ENCODE measurements at places on chromosomes 13 and 19.
A peak's percentile ranks its signal among the peaks of the same experiment; 100 is the strongest.

DNA sequence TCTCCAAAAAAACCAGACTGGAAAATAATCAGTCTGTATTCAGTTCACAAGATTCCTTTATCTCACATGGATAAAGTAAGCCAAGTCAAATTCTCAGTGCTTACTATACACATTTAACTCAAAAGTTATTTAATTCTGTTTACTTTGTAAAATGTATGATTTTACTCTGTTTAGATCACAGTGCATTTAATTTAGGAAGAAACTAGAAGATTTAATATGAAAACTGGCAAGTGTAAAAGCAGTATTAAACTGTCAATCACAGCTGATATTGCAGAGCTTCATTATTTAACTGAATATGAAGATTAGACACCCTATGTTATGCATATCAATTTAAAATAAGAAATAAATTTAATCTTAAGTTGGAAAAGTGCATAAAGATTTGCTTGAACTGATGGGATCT is 78.0 kb downstream of the DACH1 start:
- no peak for DNase-seq

GRCh38 chr13:113232208-113233003 is 23.0 kb downstream of the CUL4A start:
- no peak for DNase-seq

GRCh38 chr13:23599083-23599925 is 29.1 kb downstream of the TNFRSF19 start:
- DNase-seq = no peak

DNA sequence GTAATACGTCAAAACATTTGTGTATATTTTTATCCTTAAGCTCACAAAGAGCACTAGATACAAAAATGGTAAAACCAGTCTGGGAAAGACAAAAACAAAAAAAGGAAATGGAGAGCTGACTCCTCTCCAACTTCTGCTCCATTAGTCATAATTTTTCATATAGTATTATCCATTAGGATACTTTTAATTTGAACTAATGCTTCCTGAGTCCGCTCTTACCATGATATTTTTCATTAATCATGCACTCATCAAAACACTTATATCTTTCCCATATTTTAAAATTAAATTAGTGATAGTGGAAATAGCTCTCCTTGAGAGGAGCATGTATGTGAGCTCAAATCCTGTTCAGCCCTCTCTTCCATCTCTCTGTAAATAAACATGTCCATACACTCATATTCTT is 1093.0 kb upstream of the MIR17HG start:
- DNase-seq = no peak

DNA sequence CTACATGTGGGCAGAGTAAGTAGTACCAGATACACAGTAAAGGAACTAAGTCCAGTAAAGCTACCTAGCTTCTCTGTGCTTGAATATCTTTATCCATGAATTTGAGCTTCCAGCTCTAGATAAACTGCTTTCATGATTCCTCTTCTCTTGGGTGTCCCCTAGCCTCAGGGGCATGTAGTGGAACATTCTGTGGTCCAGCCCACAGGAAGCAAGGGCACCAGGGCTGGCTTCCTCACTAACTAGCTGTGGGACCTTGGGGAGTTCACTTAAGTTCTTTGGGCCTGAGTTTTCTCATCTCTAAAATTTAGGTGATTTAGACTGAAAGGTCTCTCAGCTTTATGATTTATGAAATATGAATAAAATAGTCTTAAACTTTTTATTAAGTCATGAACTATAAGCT is 185.7 kb downstream of the KATNAL1 start:
- no peak for DNase-seq

GRCh38 chr13:95784161-95784899 is 107.4 kb downstream of the DNAJC3 start:
- no peak for DNase-seq

GRCh38 chr19:4969292-4969771 is 419 bp downstream of the KDM4B start:
- DNase-seq = no peak

- peak; percentile 78 for DNase-seq
Observed at GRCh38 chr19:49875857-49876421, 1.2 kb downstream of the AKT1S1 start.

- no peak for DNase-seq
Observed at GRCh38 chr13:24564881-24565280, 52.3 kb upstream of the PARP4 start.

GRCh38 chr13:81318231-81319019 is 977.5 kb upstream of the SPRY2 start:
- DNase-seq = no peak

Data from right kidney (tissue), 9 donors.